ENCODE measurements at places on chromosomes 11 and 22.

GRCh38 chr22:44436736-44437135 is 61.3 kb downstream of the RTL6 start:
- DNase-seq = no peak

- DNase-seq = no peak
Measured at GRCh38 chr11:61880031-61880430, 11.3 kb downstream of the FADS3 start.

DNA sequence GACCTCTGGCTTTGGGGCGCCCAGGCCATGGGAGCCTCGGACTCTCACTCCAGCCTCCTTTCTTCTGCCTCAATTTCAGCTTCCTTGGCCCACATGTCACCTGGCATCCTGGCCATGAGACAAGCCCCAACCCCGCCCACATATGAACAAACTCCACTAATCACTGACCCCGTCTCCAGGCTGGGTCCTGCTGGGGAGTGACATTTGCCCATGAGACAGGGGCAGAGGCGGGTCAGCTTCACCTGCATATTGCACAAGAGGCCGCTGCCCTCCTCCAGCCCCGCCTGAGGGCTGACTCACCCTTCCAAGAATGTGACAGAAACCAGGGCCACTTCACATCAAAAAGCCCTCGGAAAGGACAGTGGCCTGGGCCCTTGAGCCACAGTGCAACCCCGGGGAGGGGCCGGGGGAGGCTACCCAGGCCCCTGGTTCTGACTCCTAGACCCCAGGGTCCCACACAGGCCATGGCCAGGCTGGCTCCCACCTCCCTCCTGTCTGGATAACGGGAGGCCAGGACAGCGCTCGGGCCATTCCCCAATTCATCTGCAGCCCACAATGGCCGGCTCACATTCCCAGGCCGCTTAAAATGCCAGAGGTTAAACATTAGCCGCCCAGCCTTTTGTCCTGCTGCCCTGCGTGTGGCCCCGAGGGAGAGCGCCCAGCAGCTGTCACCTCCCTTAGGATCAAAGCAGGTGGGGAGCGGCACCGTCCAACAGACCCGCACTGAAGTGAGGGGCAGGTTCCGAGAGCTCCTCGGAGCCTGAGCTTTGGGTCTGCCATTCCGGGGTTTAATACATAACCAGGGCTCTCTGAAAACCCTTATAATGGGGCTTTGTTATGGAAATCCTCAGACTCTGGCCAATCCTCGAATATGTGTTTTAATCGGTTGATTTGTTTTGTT is 42.3 kb downstream of the TRMU start:
- no peak for DNase-seq

GRCh38 chr11:91822805-91823204 is 401.8 kb upstream of the FAT3 start:
- DNase-seq = no peak

DNA sequence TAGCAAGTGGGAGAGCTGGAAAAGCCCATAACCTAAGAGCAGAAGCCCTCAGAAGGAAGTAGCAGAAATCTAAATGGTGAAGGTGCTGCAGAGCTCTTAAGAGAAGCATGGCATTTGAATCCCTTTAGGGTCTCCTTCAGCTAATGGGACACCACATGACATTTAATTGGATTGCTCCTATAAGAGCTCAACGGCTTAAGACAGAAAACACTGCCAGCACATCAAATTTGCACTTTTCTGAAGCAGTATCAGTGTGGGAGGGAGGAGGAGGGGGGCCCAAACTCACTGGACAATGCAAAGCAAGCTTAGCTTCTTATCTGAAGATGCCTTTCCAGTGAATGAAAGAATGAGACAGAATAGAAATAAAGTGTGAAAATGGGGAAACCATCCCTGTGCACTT is 287.9 kb upstream of the MTNR1B start:
- no peak for DNase-seq

- no peak for DNase-seq
Measured at GRCh38 chr11:101180481-101180880, 50.9 kb upstream of the PGR start.

DNA sequence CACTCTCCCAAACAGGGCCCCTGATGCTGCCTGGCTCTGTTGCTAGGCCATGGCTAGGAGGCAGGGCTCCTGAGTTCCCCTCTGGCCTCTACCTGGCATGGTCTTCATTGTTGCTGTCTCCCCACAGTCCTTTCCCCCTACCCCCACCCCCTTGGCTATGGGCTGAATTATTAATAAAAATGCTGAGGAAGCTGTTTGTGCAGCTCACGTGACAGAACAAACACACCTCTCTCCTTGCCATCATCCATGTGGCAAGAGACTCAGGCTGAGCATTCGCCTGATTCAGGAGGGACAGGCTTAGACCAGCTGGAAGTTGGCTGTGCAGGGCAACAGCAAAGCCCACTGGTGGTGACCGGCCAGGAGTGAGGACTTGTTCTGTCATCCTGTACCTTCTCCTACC is 4.2 kb upstream of the SYT7 start:
- no peak for DNase-seq

- DNase-seq = no peak
Measured at GRCh38 chr22:39230261-39231196, 14.3 kb downstream of the PDGFB start.

- DNase-seq = no peak
Measured at GRCh38 chr22:19376971-19377370, 54.6 kb downstream of the HIRA start.

DNA sequence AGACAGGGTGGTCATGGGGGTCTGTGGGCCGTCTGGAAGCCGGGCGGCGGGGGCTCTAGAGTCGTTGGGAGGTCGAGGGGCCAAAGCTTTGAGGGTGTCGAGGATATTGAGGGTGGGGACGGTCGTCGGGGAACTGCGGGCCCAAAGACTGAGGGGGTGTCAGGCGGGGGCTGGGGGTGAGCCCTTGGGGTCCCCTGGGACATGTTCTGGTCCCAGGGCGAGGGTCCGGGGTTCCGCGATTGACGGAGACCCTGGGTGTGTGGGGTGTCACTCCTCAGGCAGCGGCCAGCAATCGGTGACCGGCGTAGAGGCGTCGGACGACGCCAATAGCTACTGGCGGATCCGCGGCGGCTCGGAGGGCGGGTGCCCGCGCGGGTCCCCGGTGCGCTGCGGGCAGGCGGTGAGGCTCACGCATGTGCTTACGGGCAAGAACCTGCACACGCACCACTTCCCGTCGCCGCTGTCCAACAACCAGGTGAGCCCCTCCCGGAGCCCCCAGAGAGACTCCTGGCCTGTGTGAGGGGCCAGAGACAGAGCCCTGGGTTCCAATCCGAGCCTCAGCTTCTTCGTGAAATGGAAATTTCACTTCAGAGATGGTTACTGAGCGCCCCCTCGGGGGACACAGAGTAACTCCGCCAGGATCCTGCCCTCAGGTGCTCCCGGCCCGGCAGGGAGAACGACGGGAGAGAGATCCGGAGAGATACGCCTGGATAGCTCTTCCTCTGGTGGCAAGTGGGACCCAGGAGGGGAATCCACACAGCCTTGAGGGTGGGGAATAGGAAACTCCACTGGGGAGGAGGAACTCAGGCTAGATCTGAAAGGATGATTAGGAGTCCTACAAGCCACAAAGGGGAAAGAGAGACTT is 714 bp downstream of the SDF2L1 start:
- DNase-seq = no peak
